Activated CD8-positive, alpha-beta memory T cell treated with anti-CD3 and anti-CD28 coated beads, Interleukin-2, amount 50 U/mL, for 48 hours (primary cell): ENCODE measurements at places on chromosomes 4 and X.
A peak's percentile ranks its signal among the peaks of the same experiment; 100 is the strongest.

- no peak for DNase-seq
Observed at GRCh38 chrX:103556963-103557612, 28.2 kb upstream of the TCEAL4 start.

- DNase-seq = no peak
Observed at GRCh38 chrX:143894938-143895337, 11.1 kb downstream of the UBE2NL start.

DNA sequence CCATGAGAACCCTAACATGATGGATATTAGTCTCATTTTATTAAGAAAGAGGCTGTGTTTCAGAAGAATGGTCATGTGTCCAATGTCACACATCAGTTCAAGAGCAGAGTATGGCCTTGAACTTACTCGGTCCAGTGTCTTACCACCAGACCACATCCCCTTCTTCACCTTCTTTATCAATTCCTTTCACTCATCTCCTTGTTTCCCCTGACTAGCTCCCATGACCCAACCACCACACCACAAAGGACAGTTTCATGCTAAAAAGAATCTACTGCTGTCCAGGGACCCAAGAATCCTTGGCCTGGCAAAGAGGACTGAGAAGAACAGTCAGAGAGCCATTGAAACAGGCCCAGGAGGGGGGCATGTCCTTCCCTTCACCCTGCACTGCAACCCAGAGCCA, 33.6 kb upstream of the MSN start:
- no peak for DNase-seq

GRCh38 chrX:43002526-43003203, 224.7 kb upstream of the PPP1R2C start:
- no peak for DNase-seq

DNA sequence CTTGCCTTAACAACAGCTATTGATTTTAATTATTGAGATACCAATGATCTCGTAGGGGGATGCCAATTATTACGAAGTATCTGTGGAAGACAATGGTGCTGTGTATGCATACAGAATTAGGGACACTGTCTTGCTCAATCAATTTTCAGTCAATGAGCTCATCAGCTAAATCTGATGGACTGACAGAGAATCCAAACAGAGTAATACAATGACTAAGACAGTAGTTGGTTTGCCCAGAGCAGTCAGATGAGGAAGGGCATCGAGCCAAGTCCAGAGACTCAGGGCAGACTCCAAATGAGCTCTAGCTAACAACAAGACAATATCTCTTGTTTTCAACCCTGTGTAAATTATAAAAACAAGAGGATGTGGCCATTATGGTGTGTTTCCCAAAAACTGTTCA, 14.7 kb upstream of the GSX2 start:
- DNase-seq = no peak

GRCh38 chr4:148445071-148445859, 3.1 kb upstream of the NR3C2 start:
- peak; percentile 79 for DNase-seq

GRCh38 chr4:36278789-36279188, 2.6 kb upstream of the DTHD1 start:
- no peak for DNase-seq

DNA sequence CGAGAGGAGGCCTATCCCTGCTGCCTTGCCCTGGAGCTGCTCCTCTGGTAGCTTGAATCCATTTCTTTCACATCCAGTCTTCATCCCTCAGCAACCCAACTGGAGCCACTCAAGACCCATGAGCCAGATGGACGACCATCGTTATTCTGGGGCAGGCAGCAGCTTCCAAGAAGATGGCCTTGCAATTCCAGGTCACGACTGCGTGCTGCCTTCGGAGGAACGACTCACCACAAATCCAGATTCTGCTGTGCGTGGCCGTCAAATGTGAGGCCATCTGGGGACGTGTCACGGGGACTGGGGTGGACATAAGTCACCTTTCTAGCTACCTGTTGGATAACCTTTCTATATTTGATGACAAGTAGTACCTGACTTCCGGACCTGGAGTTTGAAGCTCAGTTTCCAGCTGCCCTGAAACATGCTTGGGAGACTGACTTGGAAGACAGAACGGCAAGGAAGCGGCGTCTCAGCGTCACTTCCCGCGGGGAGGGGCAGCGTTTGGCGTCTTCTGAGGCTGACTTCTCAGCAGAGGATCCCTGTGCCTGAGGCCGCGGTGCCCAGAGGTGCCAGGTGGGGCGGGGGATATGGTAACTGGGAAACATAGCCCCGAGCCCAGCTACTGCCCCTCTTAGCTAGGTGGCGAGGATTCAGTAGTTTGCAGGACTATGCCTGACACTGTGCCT, 11.7 kb upstream of the TMEM271 start:
- DNase-seq = no peak

DNA sequence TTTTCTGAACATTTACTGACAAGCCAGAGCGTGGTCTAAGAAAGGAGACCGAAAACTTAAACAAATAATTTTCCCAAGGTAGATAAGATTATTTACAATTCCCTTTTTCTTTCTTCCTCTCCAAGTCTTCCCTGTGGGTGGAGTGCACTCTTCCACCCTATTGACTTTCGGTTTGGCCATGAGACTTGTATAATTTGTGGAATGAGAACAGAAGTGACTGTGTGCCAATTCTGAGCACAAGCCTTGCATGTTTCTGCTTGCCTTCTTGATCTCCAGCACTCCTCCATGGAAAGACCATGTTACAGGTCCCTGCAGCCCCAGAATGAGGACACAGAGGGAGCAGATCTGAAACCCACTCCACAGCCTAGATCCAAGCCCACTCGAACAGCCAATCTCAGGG, 150.0 kb upstream of the HPGD start:
- DNase-seq = no peak

DNA sequence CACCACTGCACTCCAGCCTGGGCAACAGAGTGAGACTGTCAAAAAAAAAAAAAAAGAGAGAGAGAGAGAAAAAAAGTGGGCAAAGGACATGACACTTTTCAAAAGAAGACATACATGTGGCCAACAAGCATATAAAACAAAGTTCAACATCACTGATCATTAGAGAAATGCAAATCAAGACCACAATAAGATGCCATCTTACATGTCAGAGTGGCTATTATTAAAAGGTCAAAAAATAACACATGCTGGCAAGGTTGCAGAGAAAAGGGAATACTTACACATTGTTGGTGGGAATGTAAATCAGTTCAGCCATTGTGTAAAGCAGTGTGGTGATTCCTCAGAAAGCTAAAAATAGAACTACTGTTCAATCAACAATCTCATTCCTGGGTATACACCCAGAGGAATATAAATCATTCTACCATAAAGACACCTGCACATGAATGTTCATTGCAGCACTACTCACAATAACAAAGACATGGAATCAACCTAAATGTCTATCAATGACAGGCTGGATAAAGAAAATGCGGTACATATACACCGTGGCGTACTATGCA, 94.9 kb upstream of the TRIM2 start:
- DNase-seq = no peak

- DNase-seq = no peak
Observed at GRCh38 chrX:94524867-94525266, 850.9 kb downstream of the FAM133A start.

DNA sequence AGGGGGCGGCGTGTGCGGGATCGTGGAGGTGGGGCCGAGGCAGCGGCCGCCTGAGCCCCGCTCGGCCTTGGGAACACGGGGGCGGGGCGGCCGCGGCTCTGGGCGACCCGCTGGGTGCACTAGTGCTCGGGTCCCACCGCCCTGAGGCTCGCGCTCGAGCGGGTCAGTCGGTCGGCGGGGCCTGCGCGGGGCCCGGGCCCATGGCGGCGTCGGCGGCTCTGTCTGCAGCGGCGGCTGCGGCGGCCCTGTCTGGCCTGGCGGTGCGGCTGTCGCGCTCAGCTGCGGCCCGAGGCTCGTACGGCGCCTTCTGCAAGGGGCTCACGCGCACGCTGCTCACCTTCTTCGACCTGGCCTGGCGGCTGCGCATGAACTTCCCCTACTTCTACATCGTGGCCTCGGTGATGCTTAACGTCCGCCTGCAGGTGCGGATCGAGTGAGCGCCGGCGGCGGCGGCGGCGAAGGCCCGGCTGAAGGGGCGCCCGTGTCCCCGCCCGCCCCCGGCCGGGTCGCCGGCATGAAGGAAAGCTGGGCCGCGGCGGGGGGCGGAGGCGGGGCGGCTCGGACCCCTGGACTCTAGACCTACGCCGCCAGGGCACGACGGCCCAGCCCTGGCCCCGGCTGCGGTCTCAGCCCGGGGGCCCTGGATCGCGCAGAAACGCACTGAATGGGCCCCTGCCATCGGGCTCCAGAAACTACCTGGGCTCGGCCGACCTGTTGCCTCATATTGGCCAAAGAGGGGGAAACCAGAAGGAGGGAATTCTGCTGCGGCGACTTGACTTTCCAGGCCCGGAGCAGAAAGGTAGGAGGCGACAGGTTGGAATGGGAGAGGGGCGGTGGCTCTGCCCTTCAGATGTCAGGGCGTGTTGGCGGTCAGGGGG, at the start of gene SMIM10L2A:
Gene SMIM10L2A (plus strand): TSS at position 13 of the 878 bp plus-strand sequence. CDS start 188 bp downstream, at position 201.
- no peak for DNase-seq

- DNase-seq = no peak
Observed at GRCh38 chr4:73823760-73824159, 12.7 kb upstream of the CXCL6 start.

DNA sequence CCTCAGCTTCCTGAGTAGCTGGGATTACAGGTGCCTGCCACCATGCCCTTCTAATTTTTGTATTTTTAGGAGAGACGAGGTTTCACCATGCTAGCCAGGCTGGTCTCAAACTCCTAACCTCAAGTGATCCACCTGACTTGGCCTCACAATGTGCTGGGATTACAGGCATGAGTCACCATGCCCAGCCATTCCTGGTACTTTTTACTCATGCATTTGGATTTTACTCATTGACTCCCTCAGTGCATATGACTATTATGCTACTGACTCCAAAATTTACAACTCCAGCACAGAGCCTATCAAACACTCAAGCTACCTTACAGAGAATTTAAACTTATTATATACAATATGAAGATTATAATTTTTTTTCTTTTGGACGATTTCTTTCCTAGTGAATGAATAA, 199.9 kb downstream of the CXXC4 start:
- DNase-seq = no peak

DNA sequence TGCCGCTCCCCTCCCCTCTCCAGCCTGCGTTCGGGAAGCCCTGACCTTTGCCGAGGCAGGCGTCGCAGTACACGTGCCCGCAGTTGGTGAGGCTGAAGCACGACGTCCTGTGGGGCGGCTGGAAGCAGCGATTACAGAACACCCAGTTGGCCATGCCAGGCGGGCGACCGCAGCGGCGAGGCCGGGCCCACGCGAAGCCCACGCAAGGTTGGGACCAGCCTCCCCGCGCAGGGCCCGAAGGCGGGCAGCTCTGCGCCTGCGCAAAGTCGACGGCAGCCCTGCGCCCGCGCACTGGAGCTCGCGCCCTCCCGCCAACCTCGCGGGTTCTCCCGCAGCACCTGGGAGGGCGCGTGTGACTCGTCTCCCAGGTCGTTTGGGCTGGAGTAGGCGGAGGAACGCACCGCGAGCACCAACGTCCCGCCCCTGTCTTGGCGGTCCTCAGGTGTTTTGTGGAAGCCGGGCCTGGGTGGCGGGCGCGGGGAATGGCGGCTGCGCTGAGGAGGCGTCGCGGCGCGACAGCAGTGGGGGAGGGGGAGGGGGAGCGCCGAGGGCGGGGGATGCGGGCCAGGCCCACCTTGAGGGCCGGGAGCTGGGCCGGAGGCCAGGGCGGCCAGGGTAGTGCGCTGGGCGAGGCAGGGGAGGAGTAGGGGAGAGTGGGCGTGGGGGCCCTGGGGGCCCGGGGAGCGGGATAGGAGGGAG, at the start of gene RNF212:
Gene RNF212 (minus strand): TSS at position 254 of the 699 bp plus-strand sequence. CDS start 100 bp downstream, at position 154.
- DNase-seq = peak; percentile 63

DNA sequence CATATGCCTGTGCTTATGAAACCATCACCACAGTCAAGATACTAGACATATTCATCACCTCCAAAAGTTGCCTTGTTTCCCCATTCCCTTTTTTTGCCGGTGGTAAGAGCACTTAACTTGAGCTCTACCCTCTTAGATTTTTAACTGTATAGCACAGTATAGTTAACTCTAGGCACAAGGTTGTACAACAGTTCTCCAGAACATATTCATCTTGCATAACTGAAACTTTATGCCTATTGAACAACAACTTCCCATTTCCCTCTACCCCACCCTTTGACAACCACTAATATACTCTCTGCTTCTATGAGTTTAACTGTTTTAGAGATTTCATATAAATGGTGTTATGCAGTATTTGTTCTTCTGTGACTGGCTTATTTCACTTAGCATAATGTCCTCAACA, 119.3 kb downstream of the ASB9 start:
- no peak for DNase-seq

DNA sequence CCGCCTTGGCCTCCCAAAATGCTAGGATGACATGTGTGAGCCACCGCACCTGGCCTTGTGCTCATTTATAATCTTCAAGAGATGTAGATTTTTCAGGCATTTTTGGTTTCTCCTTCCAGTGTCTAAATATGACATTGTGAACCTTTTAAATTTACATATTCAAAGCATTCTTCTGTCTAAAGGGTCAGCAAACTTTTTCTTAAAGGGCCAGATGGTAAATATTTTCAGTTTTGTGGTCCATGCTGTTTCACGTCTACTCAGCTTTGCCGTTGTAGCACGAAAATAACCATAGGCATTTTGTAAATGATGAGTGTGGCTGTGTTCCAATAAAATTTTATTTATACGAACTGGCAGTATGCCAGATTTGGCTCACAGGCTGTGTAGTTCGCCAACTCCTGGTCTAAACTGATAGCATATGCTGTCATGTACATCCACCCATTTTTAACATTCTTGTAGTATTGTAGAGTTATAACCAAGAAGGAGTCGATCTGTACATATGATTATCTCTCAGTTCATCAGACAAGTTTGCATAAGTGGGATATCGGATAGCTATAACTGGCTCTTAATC, 12.7 kb upstream of the GCNA start:
- no peak for DNase-seq

DNA sequence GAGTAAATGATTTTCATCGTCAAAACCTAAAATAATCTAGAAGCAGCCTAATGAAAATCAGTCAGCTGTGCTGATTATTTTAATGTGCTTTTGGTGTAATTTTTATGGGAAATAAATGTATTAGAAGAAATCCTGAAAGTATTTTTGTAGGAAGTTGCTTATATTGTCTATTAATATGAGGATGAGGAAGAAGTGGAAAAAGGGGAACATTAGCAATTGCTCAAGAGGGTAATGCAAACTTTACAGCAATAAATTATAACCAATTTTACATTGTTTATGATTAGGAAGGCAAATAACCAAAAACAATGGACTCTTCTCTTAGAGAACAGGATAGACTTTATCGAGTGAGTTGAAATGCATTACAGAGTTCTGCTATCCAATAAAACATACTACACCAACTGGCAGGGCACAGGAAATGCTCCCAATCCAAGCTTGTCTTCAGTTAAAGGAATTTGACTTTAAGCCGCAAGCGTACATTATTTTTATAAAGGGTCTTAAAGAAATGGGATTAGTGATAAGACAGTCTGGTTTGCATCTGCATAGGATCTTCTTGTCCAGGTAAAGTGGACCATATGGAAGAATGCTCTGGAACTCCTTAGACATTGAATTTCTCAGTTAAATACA, 374.8 kb downstream of the PDGFC start:
- DNase-seq = no peak
